ENCODE measurements at places on chromosomes 1 and 21.

- no peak overlapping the region for H3K27ac ChIP-seq
- no peak overlapping the region for H3K4me3 ChIP-seq
- H3K27me3 ChIP-seq = peaks cover 53% of the 10 kb centered on the region
- H3K4me1 ChIP-seq = no peaks in the 10 kb centered on the region
- H3K36me3 ChIP-seq = no peaks in the 10 kb centered on the region
These were observed 311.0 kb downstream of the KCNH1 start for GRCh38 chr1:210822932-210823331.

DNA sequence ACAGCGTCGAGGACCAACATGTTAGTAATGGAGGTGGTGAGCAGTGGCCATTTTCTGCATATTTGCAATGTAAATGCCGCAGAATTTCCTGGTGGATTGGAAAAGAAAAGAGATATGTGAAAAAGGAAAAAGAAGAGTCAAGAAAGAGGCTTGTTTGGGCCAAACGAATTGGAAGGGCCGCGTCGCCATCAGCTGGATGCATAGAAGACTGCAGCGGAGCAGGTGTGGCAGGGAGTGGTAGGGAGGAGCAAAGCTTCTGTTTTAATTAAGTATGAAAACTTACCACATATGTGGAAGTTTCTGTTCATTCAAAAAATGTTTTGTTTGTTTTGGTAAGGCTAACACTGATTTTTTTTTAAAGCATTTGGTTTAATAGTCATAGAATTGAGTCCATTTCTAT is 690.7 kb downstream of the NCAM2 start:
- H3K4me3 ChIP-seq = no peak overlapping the region
- DNase-seq = no peak
- H3K36me3 ChIP-seq = no peaks in the 10 kb centered on the region
- no peaks in the 10 kb centered on the region for H3K27me3 ChIP-seq
- no peaks in the 10 kb centered on the region for H3K4me1 ChIP-seq

GRCh38 chr1:63675420-63675931 is 82.3 kb downstream of the PGM1 start:
- H3K4me3 ChIP-seq = no peak overlapping the region
- no peaks in the 10 kb centered on the region for H3K4me1 ChIP-seq
- no peak overlapping the region for H3K27ac ChIP-seq
- no peaks in the 10 kb centered on the region for H3K36me3 ChIP-seq
- no peak for DNase-seq
- peaks cover 15% of the 10 kb centered on the region for H3K27me3 ChIP-seq

GRCh38 chr21:19914028-19914427 is 1084.2 kb upstream of the NCAM2 start:
- DNase-seq = no peak
- no peak overlapping the region for H3K27ac ChIP-seq
- H3K4me1 ChIP-seq = no peaks in the 10 kb centered on the region
- no peak overlapping the region for H3K4me3 ChIP-seq
- no peaks in the 10 kb centered on the region for H3K36me3 ChIP-seq
- no peaks in the 10 kb centered on the region for H3K27me3 ChIP-seq

- no peak for DNase-seq
- H3K4me1 ChIP-seq = peaks cover 38% of the 10 kb centered on the region
- no peaks in the 10 kb centered on the region for H3K27me3 ChIP-seq
These were observed 74.5 kb downstream of the RHOU start for GRCh38 chr1:228809621-228810394.

DNA sequence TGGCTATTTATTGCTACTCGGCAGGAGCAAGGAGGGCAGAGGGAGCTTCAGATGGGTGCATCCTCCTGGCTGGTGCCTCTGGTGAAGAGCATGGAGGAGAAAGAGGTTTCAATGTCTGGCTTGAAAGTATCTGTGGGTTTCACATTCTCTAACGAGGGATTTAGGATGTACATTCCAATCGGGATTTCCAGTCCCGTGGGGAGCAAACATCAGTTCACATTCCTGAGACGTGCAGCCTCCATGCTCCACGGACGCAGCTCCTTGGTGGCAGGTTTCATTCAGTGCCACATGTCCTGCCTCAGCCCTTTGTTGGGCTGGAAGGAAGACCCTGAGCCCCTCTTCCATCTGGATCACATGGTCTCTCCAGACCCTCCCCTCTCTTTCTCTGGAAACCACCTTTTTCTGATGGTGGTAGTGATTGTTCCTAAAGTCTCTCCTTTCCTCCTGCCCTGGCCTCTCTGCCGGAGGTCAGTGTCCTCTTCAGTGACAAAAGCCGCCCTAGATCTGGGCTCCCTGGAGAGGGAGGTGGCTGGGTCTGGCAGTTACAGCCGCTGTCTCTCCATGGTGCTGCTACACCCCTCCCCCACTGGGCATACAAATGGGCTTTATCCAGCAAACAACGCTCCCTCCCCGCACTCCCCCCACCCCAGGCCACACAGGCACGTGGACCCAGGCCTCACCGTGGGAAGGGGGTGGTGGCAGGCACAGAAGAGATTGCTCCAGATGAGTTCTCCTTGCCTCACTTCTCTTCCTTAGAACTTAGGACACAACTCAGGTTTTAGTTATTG is 826 bp upstream of the CA14 start:
- H3K27me3 ChIP-seq = peaks cover 61% of the 10 kb centered on the region
- no peak overlapping the region for H3K4me3 ChIP-seq
- DNase-seq = no peak
- peaks cover 21% of the 10 kb centered on the region for H3K4me1 ChIP-seq
- H3K27ac ChIP-seq = no peak overlapping the region

DNA sequence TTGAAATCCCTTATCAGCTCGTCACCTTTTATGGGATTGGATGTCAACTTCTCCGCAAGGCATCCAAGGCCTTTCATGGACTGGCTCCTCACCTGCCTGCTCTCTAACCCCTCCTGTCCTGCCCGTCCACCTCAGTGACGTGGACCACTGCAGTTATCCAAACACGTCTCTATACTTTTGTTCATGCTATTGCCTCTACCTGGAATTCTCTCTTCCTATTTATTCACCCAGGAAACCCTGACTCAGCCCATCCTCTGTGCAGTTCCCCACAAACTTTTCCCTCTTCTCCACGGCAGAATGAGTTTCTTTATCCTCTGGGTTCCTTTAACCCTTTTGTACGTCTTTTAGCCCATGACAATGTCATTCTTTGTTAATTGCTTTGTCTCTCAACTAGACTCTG is 5.1 kb upstream of the UTP25 start:
- H3K36me3 ChIP-seq = no peaks in the 10 kb centered on the region
- H3K4me1 ChIP-seq = peaks cover 13% of the 10 kb centered on the region
- no peak overlapping the region for H3K4me3 ChIP-seq
- no peak for DNase-seq

DNA sequence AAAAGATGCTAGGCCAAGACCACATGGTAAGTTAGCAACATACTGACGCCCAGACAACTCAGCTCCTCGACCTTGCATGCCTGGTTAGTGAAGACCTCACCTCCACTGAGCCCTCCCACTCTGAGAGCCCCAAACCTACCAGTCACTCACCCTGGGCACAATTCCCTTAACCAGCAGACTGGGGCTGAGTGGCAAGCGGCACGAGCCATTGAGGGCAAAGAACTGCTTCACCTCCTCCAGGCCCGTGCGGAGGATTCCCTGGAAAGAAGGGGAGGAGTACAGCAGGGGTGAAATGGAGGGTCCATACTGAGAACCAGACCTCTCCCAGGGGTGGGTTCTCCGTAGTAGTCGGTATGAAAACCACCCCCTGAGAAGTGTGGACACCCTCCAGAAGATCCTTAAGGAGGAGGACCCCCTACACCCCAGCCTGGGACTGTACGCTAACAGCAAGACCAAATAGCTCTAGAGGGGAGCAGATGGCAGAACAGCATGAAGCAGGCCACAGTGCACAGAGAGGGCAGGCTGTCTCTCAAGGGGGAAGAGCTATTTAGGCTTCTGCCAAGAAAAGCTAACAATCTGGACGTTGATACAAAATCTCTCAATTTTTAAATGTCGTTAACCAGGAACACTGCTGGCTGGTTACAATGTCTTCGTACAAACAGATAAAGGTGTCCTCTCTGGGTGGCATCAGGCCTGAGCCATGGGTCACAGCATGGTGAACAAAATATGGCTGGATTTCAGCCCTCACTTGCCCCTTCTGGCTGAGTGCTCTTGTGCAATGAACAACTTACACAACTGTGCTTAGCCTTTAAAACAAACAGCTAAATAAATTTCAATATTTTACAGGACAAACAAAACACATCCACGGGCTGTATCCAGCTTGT is 31.0 kb upstream of the PPP1R15B start:
- H3K27ac ChIP-seq = no peak overlapping the region
- peaks cover 7% of the 10 kb centered on the region for H3K4me1 ChIP-seq
- no peak overlapping the region for H3K4me3 ChIP-seq

DNA sequence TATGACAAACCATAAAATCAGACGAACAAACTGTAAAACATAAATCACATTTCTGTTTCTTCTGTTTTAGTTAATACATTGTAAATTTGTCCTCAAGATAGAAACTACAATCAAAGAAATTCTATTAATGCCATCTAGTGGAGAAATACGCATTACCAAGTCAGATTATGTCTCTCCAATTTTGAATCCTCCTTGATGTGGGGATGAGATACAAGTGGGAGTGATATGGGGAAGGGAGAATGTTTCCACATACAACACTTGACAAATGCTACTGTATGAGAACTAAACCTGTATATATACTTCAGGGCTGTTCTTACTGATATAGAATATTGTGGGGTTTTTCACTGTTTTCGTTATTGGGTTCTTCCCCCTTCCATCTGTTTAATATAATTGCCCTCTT is 2.6 kb downstream of the HFM1 start:
- H3K36me3 ChIP-seq = peaks cover 5% of the 10 kb centered on the region
- H3K4me1 ChIP-seq = peaks cover 6% of the 10 kb centered on the region
- H3K27me3 ChIP-seq = peaks cover 78% of the 10 kb centered on the region
- no peak for DNase-seq
- no peak overlapping the region for H3K27ac ChIP-seq

GRCh38 chr1:201468844-201469644 is at the start of gene PHLDA3:
TSS of gene PHLDA3 (minus strand) at chr1:201469188. CDS start at chr1:201468786, 402 bp downstream.
- no peak within 1 kb of the TSS for H3K27ac ChIP-seq
- peaks cover 1% of the 10 kb centered on the region for H3K36me3 ChIP-seq

DNA sequence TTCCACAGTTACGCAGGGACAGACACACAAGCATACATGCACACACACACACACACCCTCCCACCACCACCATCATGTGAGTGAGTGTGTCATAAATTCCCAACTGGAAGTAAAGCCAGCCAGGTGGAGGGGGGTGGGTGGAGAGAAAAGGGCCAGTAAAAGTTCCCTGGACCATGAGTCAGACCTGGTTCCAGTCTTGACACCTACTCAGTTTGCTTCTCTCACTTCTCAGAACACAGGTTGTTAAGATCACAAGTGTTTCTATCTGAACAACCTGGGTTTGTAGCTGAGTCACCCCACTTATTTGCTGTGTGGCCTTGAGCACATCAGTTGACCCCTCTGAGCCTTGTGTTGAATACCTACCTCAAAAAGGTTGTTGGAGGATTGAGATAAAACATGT is 9.6 kb downstream of the EPHA10 start:
- peaks cover 22% of the 10 kb centered on the region for H3K27me3 ChIP-seq
- H3K4me1 ChIP-seq = no peaks in the 10 kb centered on the region
- H3K27ac ChIP-seq = no peak overlapping the region
- H3K4me3 ChIP-seq = no peak overlapping the region
- no peak for DNase-seq
- H3K36me3 ChIP-seq = no peaks in the 10 kb centered on the region

DNA sequence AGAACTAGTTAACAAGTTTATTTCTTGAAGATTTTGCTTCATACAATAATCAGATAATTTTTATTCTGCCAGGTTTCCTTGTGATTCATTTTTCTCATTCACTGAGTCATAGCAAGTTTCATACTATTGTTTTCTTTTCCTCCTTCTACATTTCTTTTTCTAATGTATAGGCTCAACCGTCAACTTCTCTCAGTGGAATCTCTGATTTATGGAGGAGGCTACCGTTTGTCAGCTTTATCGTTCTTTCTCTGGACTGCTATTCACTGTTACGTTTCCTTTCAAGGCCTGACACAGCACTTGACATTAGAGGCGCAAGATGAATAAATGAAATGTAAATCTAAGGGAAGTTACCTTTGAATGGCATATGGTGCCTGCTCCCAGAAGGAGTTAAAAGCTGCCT is 284.3 kb upstream of the NR5A2 start:
- H3K36me3 ChIP-seq = no peaks in the 10 kb centered on the region
- DNase-seq = no peak
- H3K27ac ChIP-seq = no peak overlapping the region
- H3K4me3 ChIP-seq = no peak overlapping the region
- H3K27me3 ChIP-seq = peaks cover 19% of the 10 kb centered on the region

All from central memory CD8-positive, alpha-beta T cell (primary cell).